ENCODE measurements at places on chromosomes 13 and 19.

GRCh38 chr19:1047696-1048147, 7.8 kb downstream of the ABCA7 start:
- DNase-seq = no peak

DNA sequence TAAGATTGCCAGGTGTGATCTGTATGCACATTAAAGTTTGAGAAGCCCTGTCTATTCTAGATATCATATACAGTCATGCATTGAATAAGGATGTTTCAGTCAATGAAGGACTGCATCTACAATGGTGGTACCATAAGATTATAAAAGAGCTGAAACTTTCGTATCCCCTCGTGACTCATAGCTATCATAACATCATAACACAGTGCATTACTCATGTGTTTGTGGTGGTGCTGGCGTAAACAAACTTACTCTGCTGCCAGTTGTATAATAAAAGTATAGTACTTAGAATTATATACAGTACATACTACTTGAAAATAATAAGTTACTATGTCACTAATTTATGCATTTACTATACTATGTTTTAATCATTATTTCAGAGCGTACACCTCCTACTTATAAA, 489.3 kb downstream of the GPC6 start:
- no peak for DNase-seq

GRCh38 chr13:98089246-98089645, 53.6 kb upstream of the FARP1 start:
- DNase-seq = no peak

GRCh38 chr19:53546758-53547513, 9.0 kb downstream of the ZNF331 start:
- DNase-seq = no peak

- DNase-seq = no peak
Observed at GRCh38 chr13:52975161-52975560, 53.5 kb upstream of the OLFM4 start.

DNA sequence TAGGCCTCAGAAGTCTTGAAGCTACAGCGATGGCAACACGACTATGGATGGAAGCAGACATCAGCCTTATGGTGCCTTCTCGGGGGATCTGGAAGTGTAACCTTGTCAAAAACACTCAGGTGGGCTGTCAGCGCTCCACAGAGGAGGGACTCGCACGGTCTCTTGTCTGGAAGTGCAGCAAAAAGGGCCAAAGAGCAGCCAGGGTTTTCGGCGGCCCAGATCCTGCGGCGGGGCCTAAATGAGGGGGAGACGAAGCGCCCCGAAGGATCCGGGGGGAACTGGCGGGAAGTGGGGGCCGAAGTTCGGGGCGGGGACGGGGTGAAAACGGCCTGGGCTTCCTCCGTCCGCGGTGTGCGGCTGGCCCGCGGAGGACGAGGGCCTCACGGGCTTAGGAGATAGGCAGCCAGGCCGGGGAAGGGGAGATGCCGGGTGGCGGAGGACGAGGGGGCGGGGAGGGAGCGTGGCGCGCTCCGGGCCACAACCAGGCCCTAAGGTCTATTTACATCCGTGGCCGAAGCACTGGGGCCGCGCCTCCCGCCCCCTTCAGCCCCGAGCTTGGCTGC, 637 bp downstream of the RANBP3 start:
- DNase-seq = no peak

DNA sequence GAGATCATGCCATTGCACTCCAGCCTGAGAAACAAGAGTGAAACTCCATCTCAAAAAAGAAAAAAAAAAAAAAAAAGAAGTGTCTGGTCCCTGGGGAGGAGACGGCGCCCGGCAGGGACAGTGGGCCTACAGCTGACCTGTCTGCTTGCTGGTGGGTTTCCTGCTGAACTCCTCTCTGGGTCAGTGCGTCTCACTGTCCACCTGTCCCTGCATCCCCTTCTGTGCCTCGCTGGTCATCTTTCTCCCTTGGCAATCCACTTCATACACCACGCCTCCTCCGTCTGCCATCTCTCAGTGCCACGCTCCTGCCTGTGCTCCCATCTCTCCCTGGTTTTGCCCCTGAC, 63.4 kb downstream of the ACSBG2 start:
- DNase-seq = no peak

DNA sequence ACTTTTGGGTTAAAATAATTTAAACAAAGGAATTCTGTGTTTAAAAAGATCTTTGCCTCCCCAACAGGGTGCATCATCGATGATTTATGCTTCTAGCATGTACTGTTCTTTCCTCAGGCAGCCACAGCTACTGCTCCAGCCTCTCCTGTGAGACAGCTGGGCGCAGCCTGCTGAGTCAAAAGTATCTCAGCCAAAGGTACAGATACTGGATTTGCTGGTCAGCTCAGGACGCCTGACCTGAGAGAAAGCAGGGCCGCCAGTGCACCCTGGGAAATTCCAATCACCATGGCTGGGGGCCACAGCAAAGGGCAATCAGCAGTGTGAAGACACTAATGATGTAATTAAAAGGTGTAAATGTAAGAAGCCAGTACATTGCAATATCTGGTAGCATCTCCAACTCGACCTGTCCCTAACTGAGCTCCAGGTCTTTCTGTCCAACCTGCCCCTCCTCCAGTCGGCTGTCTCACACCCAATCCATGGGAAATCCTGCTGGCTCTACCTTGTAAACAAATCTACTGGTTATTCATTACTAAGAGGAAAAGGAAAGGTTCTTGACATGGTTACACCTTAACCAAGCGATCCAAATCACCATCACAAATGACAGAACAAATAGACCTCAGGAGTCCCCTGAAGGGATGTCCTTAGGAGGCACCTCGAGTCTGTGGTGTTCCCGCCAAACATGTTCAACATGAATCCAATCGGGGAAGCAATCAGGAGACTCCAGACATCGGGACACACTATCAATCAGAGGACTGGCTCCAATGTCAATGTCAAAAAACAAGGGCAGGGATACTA, 7.3 kb downstream of the OPA3 start:
- DNase-seq = no peak

GRCh38 chr13:49346460-49346859, 97.4 kb downstream of the CAB39L start:
- no peak for DNase-seq

DNA sequence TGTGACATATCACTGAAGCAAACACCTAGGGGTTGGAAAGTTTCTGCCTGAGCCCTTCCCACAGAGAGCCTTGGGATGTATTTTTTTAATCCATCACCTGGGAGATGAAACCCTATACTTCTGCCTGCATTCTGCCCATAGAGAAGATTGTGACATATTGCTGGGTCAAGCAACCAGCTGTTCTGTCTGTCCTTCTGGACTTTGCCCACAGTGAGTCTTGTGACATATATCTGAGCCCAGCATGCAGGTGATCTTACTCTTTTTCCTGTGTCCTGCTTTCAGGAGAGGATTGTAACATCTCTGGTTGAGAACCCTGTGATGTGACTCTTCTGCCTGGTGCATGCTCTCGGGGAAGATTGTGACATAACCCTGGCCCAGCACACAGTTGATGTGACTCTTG, 24.9 kb upstream of the ZNF681 start:
- no peak for DNase-seq

GRCh38 chr13:33510350-33510970, 224.9 kb upstream of the STARD13 start:
- no peak for DNase-seq

- DNase-seq = no peak
Observed at GRCh38 chr13:40758811-40759210, 12.2 kb downstream of the MRPS31 start.

GRCh38 chr13:78659450-78659730, 435 bp upstream of the OBI1 start:
- DNase-seq = no peak

DNA sequence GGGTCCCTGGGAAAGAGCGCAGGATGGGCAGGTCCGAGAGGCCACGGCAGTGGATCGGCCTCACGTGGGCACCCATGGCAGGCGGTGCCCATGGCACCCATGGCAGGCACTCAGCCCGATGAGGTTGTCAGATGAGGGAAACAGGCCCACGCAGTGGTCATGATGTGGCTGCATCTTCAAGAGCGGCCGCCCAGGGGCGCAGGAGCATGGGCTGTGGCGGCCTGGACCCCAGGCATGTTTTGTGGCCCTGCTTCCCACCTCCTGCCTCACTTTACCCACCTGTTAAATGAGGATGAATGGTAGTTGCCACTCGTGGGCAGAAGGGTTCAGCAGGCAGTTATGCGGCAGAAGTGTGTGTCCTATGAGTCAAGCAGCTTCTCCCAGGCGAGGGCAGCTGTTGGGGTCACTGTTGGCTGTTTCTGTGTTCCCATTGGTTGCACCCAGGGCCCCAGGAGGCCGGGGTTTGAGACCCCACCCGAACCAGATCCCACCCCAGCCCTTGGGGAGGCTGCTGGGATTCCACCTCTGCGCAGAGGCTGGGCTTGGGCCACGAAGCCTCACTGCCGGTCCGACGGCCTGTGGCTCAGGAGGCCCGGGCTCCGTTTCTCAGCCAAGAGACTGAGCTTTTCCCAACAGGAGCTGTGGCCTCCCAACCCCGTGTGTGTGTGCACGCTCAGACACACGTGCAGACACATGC, 30.0 kb downstream of the CSNK1G2 start:
- no peak for DNase-seq

GRCh38 chr19:14511229-14511593, 7.0 kb downstream of the DNAJB1 start:
- DNase-seq = no peak

GRCh38 chr13:27810009-27810408, 17.7 kb downstream of the GSX1 start:
- no peak for DNase-seq

- no peak for DNase-seq
Observed at GRCh38 chr13:102197193-102197592, 204.7 kb downstream of the FGF14 start.

DNA sequence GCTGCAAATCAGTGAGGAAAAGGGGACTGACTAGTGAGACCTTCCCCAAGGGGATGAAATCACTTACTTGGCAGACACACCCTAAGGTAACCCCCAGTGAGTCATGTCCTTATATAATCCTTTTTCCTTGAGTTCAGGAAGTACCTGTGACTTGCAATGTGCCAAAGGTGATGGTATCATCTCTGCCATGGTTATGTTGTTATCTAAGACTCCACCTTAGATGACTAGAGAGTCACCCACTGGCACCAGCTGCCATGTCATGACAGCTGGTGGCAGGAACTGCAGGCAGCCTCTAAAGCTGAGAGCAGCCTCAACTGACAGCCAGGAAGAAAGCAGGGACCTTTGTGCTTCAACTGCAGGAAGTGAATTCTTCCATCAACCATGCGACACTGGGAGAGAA, 12.5 kb downstream of the PBX4 start:
- DNase-seq = peak; percentile 65

DNA sequence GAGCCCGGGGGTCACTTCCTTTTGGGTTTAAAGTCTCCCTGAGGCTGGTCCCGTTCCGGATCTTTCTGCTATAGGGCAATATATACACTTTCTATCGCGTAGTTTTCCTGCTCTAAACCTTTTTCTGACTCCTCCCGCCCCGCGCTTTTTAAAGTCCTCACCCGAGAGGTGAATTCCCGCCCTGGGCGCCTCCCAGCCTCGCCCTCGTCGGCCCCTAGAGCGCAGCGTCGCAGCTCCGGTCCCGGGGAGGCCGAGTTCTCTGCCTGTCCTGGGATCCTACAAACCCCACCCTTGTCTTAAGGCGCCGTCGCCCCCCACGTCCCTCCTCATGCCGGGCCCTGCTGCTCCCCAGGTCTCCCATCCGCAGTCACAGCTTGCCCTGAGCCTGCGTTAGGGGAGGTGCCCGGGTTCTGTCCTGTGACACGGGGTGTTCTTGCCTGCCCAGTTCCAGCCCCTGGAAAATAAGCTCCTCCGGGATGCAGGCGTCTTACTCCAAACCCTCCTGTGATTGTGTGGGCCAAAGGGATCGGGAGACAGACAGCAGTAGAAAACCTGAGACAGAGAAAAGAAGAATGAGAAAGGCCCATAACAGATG, 491 bp downstream of the ZNF525 start:
- DNase-seq = peak; percentile 19

- peak; percentile 22 for DNase-seq
Observed at GRCh38 chr13:46593398-46593797, 40.4 kb downstream of the LRCH1 start.

GRCh38 chr19:4115818-4116385, 8.0 kb downstream of the MAP2K2 start:
- no peak for DNase-seq

DNA sequence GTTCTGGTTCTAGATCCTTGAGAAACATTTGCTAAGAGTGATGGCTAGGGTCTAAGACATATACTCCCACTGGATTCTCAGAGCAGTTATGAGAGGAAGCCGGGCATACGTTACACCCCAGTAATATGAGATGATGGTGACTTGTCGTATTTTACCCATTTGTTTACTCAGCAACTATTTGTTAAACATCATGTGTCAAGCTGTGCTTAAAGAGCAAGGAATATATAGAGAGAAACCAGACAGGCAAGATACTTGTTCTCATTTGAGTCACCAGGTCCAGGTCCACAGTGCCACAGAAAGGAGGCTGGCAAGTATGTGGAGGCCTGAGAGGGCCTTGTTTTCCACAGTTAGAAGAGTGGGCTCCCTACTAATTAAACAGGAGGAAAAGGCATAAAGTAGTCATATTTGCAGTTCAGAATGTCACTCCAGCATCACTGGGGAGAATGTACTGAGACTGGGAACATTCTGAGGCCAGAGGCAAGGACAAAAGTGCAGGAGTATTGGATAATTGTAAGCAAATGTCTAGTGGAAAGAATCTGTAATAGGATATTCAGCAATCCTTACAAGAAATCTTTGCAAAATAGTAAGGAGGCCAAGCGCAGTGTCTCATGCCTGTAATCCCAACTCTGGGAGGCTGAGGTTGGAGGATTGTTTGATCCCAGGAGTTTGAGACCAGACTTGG, 142.2 kb downstream of the IRS2 start:
- no peak for DNase-seq

GRCh38 chr13:49428041-49428763, 15.7 kb downstream of the CAB39L start:
- no peak for DNase-seq

GRCh38 chr19:3494051-3494450, 6.4 kb downstream of the DOHH start:
- no peak for DNase-seq

GRCh38 chr19:14694641-14695266, 4.9 kb downstream of the ZNF333 start:
- no peak for DNase-seq

DNA sequence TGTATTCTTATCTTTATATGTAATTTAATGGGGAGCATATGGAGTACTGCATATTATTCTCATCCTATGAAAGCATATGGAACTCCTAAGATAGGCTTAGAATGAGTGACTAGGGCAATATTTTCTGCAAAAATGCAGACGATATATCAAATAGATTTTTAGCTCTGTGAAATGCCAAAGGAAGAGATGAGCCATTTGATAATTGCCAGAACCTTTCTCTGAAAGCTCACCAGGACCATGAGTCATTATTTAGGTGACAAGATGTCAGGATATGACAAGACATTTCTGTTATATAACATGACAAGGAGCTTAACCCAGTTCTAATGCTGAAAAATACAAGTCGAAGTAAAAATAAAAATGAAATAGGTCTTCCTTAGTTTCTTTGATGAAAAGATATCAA, 145.0 kb downstream of the SLITRK6 start:
- DNase-seq = no peak
